ENCODE measurements at places on chromosomes 6 and 20. TPM values are rescaled to one million over a fixed set of nuclear protein-coding genes. Genes with fewer than 3 reads are reported as not detected.

DNA sequence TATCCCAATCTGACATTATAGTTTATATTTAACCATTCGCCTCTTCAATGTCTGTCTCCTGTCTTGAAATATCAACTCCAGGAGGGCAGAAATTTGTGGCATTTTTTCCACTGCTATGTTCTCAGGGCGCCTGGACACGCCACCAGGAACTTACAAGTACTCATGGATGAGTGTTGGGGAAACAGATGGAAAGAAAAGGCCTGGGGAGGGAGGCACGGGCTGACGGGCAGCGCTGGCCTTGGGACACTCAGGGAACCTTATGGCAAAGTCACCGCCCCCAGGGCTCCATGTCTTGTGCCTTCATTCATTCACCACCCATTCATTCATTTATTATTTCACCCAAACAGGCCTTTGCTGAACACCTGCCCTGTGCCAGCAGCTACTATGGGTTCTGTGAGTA, 222.9 kb downstream of the PREX1 start:
- H3K36me3 ChIP-seq = no peaks in the 10 kb centered on the region
- H3K4me3 ChIP-seq = no peak overlapping the region
- no peak for DNase-seq
- no peak overlapping the region for H3K27ac ChIP-seq
- no peaks in the 10 kb centered on the region for H3K4me1 ChIP-seq
- H3K27me3 ChIP-seq = no peaks in the 10 kb centered on the region

- no peaks in the 10 kb centered on the region for H3K27me3 ChIP-seq
- no peaks in the 10 kb centered on the region for H3K4me1 ChIP-seq
- no peak overlapping the region for H3K4me3 ChIP-seq
- no peaks in the 10 kb centered on the region for H3K36me3 ChIP-seq
Observed at GRCh38 chr6:89409461-89410035, 2.5 kb downstream of the RRAGD start.

GRCh38 chr6:48255094-48255493, 144.1 kb upstream of the PTCHD4 start:
- no peak overlapping the region for H3K27ac ChIP-seq
- no peaks in the 10 kb centered on the region for H3K27me3 ChIP-seq
- no peak for DNase-seq
- H3K4me3 ChIP-seq = no peak overlapping the region
- H3K36me3 ChIP-seq = no peaks in the 10 kb centered on the region

- no peaks in the 10 kb centered on the region for H3K27me3 ChIP-seq
- no peak for DNase-seq
- H3K36me3 ChIP-seq = no peaks in the 10 kb centered on the region
- no peak overlapping the region for H3K4me3 ChIP-seq
- H3K27ac ChIP-seq = no peak overlapping the region
- no peaks in the 10 kb centered on the region for H3K4me1 ChIP-seq
Observed at GRCh38 chr6:120805276-120805675, 529.0 kb downstream of the TBC1D32 start.

Gene CALHM5
- total RNA-seq = 3.4 TPM

Data from ascending aorta (tissue), 2 donors.